Mammary epithelial cell (primary cell): ENCODE measurements at places on chromosomes 6 and 20. TPM values are rescaled to one million over a fixed set of nuclear protein-coding genes. Genes with fewer than 3 reads are reported as not detected.

The RBM24 gene
- 4.7 TPM for total RNA-seq

The SOX18 gene
- total RNA-seq: 0.16 TPM in 1 of 2 replicates, not detected in the other

The C20orf204 gene
- total RNA-seq: 0.91 and 1.0 TPM in 2 replicates

The NKAIN2 gene
- 0.17 TPM for total RNA-seq

The DTD1 gene
- total RNA-seq: 58.7 TPM

The TRIM31 gene
- not detected for total RNA-seq

The SOX12 gene
- total RNA-seq: 3.3 and 3.7 TPM in 2 replicates

The TMC2 gene
- not detected in 2 replicates for total RNA-seq

The HINT3 gene
- 13.3 and 22.1 TPM in 2 replicates for total RNA-seq

The HDDC2 gene
- total RNA-seq: 76.6 and 112 TPM in 2 replicates

The CTCFL gene
- not detected in 2 replicates for total RNA-seq

The HUS1B gene
- 1.5 TPM for total RNA-seq

The GABRR1 gene
- total RNA-seq: not detected in 2 replicates

The DAAM2 gene
- 0.17 TPM for total RNA-seq

The PRR18 gene
- total RNA-seq: 0.50 TPM

The BPIFB6 gene
- not detected in 2 replicates for total RNA-seq

The OR12D3 gene
- not detected for total RNA-seq

The SOBP gene
- total RNA-seq: 0.14 TPM in 1 of 2 replicates, not detected in the other

The KHDC1L gene
- not detected in 2 replicates for total RNA-seq

The RAB32 gene
- total RNA-seq: 56.5 and 65.8 TPM in 2 replicates

The MYCT1 gene
- total RNA-seq: 0.29 TPM in 1 of 2 replicates, not detected in the other

The WFDC10B gene
- total RNA-seq: not detected

The TNNC2 gene
- total RNA-seq: not detected in 2 replicates

The SLC22A1 gene
- total RNA-seq: 3.4 and 3.8 TPM in 2 replicates

The ADGRF5 gene
- 0.09 TPM in 1 of 2 replicates, not detected in the other for total RNA-seq

The IL17F gene
- total RNA-seq: not detected in 2 replicates
